ENCODE measurements at places on chromosomes 6 and 20.

GRCh38 chr6:14426281-14426680 lies 308.7 kb downstream of the CD83 start:
- no peak for DNase-seq

GRCh38 chr6:7152462-7152861 lies 44.7 kb downstream of the RREB1 start:
- no peak for DNase-seq

DNA sequence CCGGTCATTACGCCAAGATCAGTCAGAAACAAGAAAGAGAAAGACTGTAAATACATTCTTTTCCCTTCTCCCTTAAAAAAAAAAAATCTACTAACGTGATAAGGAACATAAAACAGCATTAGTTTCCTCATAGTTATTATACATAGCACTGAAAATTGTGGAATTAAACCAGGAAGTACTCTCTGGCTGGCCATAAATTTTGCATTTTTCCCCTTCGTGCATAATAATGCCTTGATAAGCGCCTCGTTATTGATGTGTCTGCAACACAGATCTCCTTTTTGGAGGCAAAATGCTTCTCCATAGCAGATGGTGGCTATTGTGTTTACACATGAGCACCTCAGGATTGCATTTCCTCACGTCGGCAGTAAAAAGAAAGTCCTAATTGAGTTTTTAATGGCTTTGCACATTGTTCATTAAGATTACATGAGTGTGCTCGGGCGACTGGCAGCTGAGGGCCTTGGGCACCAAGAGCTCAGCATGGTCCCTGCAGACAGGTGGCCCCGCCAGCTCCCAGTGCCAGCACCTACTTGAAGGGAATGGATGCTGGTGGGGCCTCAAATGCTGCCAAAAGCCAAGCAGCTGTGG lies 394.5 kb downstream of the PTPRT start:
- DNase-seq: no peak

GRCh38 chr6:32623693-32624092 lies 13.5 kb upstream of the HLA-DQA1 start:
- DNase-seq: no peak

DNA sequence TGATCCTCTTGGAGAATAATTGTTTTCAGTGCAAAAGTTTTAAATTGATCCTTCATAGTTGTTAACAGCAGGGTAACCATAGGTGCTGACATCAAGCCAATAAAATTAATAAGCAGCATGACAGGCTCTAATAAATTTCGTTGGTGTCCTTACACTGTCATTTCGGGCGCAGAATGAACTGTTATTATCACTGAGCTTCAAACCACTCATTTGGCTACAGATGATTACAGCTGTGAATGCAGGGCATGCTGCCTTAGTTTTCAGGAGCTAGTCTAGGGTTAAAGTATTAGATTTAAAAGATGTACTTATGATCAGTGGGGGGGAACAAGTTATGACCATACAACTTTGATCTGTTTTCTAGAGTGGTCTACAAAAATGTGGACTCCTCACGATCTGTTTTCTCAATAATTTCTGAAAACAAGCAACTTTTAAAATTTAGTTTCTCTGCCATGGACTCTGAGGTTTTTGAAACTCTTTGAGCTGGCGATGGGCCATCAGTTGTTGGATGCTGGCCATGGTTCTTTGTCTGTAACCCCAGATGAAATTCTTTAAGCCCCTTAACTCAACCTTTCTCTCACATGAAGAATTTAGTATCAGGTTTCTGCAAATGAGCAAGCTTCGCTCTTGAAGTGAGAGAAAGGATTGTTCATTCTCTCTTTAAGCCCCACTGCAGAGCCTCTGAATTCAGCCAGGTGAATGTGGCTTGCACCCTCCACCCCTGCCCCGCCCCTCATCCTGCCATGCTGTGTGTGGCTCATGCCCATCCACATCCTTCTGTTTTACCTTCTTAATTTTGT lies 99.1 kb upstream of the MTHFD1L start:
- no peak for DNase-seq

GRCh38 chr6:44267252-44267651 lies 1.9 kb upstream of the NFKBIE start:
- DNase-seq: no peak

GRCh38 chr6:31831350-31832215 lies 4.0 kb downstream of the HSPA1B start:
- no peak for DNase-seq
